Stimulated activated CD4-positive, alpha-beta T cell treated with anti-CD3 and anti-CD28 coated beads, Interleukin-1b, Interleukin-23, amount 100 ng/mL, for 24 hours (primary cell): ENCODE measurements at places on chromosomes 7 and 10.

- no peak for DNase-seq
Observed at GRCh38 chr7:70619659-70620058, 512.3 kb upstream of the GALNT17 start.

DNA sequence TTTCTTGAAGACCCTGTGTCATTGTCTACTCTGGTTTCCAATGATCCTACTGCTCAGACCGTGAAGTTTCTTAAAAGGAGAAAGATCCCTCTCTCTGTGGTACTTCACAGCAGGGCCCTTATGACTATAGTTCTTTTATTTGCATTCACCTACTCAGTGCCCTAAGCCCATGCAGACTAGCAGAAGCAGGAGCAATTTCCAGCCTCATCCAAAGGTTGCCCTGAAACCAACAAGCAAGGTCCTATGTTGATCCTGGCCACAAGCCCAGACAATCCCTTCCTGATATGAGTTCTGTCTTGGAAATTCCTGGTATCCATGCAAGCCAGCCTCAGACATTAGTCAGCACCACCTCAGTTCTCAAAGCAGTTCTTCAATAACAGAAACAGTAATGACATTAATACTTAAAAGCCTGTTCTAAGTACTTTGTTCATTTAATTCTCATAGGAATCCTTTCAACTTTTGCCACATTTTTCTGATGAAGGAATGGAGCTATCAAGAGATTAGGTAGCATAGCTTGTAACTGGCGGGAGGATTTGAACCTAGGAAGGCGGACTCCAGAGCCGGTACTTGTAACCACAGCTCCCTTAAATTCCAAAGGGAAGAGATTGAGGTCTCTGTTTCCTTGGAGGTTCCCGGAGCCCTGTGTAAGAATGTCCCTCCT is 58.1 kb upstream of the ST8SIA6 start:
- no peak for DNase-seq

DNA sequence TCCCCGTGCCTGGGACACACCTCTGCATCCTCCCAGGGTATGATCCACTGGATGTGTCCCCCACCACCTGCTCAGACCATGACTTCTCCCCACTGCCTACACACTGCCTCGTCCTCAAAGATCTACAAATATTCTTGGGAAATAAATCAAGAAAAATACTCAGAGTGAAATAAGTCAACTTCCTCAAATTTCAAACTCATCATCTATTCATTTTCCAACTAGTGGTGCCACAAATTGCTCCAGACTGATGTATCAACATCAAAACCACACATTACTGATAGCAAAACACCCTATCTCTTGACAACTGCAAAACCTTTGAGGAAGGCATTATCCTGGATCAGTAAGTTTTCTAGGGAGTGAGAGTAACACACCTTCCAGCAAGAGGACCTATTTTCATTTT is 87.7 kb downstream of the GRB10 start:
- DNase-seq: no peak

- no peak for DNase-seq
Observed at GRCh38 chr7:27586825-27587224, 75.9 kb downstream of the HIBADH start.

DNA sequence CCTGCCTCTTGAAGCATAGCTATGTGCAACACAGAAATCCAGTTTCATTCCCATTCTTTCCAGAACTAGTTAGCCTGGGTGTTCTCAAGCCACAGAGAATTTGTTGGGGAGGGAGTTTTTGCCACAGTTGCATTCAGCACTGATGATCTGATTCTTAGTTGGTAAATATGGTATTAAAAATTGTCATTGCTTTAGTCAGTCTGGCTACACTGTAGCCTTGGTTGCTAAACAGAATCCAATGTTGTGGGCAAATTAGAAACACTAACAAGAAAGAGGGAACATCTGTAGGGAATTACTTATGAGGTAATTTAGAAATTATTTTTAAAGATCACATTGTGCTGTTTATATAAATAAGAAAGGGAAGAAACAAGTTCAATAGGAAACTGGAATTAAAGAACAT is 57.0 kb upstream of the CC2D2B start:
- DNase-seq: no peak

- peak; percentile 50 for DNase-seq
Observed at GRCh38 chr7:39951226-39952194, 1.5 kb downstream of the CDK13 start.

- no peak for DNase-seq
Observed at GRCh38 chr10:52952391-52953055, 179.9 kb upstream of the MBL2 start.

DNA sequence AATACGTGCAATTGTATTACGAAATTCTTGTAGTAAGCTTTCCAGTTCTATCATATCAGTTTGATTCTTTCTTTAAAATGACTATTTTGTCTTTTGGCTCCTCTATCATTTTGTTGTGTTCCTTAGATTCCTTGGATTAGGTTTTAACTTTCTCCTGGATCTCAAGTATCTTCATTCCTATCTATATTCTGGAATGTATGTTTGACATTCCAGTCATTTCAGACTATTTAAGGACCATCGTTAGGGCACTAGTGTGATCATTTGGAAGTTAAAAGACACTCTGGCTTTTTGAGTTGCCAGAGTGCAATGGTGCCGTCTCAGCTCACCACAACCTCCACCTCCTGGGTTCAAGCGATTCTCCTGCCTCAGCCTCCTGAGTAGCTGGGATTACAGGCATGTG is 45.7 kb upstream of the SFTPD start:
- DNase-seq: no peak

DNA sequence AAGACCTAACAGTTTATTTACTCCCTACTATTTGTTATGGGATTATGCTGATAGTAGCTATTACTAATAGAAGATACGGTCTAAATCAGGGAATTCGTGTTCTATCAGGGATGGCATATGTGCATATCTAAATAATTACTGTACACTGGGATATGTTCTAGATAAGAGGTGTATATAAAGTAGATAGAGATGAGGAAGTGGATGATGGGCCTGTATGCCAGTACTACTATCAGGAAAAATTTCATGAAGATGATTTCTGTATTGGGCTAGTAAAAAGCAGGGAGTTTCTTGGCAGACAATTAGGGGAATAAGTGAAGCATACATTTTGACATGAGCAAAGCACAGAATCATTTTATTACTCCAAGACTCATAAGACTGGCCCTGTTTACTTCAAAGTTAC is 26.2 kb downstream of the PTPN12 start:
- no peak for DNase-seq

DNA sequence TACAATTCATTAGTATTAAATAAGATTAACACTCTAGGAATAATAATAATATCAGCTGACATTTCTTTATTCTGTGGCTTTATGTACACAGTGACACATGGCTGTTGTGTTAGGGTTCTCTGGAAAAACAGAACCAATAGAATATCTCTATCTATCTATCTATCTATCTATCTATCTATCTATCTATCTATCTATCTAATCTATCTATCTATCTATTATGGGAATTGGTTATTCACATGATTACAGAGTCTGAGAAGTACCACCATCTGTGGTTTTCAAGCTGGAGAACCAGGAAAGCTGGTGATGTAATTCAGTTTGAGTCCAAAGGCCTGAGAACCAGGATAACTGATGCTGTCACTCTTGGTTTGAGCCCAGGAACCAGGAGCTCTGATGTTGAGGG is 194.1 kb upstream of the MTPN start:
- DNase-seq: no peak

GRCh38 chr7:44439926-44440325 is 50.5 kb downstream of the NUDCD3 start:
- DNase-seq: no peak

DNA sequence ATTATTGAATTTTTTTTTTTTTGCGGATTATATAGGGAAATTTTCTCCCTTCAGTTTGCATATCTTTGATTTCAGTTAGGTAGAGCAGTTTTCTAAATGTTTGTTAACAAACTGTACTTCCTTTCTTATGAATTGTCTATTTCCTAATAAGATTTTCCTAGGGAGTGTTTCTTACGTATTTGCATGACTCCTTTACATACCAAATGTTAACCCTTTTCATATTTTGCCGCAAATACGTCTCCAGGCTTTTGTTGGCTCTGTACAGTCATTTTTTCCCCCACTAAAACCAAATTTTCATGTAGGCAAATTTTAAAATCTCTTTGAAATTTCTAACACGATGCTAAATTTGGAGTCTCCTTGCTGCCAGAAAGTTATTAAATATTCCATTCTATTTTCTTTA is 1.9 kb upstream of the FRAT2 start:
- DNase-seq: no peak

DNA sequence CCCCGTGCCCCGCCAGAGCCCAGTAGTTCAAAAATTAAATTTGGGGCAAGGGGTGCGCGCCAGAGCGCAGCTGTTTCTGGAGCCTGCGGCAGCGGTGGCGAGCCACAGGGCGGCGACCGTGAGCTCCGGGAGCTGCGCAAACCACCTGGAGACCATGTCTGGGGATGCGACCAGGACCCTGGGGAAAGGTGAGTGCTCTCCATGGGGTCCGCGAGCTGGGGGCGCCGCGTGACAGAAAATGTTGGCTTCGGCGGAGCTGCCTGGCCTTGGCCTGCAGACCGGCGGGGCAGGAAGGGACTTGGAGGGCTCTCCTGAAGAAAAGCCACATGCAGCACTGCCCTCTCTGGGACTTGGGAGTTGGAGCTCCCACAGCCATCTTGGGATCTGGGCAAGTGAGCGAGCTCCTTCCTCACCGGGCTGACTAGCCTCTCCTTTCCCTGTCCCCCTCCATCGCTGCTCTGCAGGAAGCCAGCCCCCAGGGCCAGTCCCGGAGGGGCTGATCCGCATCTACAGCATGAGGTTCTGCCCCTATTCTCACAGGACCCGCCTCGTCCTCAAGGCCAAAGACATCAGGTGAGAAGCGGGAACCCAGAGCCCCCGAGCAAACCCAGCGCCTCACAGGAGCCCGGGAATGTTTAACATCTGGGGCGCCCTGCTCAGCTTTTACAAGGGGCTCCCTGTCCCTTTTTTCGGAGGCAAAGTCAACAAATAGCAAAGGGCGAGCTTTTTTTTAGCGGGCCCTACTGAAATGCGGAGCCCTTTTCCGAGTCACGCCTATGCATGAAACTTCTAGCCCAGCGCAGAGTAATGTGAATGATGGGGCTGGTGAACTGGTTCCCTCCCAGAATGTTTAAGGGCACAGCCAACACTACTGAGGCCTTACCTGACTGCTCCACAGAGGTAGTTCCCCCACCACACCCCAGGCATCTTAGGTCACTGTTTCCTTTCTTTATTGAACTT is 6.1 kb downstream of the GSTO2 start:
- no peak for DNase-seq

- no peak for DNase-seq
Observed at GRCh38 chr10:71547312-71547711, 150.6 kb downstream of the CDH23 start.

GRCh38 chr7:51308265-51308664 is 8.3 kb downstream of the COBL start:
- DNase-seq: no peak

DNA sequence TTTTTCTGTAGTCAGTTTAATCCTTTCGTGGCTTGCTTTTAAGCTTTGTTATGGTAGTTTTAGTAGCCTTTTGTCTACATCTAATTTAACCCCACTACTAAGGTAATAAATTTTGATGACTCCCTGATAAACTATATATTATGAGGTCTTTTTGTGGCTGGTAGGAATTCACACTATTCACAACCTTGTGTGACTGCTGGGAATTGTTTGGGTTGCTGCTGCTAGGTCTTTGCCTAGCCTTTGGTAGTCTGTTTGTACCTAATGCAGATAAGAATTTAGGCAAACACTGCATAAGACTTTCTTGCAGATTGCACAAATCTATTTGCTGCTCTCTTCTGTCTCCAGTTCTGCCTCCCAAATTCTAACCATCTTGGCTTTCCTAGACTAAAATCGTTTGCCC is 58.3 kb downstream of the SHOC2 start:
- no peak for DNase-seq

GRCh38 chr10:21675157-21675796 is 141.2 kb downstream of the MLLT10 start:
- no peak for DNase-seq

DNA sequence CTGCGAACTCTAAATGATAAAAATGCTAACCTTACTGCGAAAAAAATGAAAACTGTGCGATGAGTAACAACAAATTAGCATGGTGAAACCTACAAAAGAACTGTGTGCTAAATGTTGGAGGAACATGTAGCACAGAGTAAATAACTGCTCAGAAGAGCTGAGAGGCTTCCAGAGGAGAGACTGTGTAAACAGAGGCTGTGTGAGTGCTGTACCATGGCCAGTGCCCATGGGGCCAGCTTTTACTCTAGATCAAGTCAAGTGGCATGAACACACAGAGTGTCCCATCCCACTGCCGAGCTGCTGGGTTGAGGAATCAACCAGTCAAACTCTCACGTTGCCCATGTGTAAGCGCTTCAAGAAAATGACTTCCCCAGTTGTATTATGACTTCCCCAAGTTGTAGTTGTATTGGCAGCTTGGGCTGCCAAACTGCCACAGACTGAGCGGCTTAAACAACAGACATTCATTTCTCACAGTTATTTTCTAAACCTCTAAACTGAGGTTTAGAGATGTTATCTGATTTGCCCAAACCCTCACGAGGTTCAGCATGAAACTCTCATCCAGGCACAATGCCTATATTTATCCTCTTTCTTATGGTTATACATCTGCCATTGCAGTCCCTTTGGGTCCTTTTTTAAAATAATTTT is 270.7 kb downstream of the ABCA13 start:
- DNase-seq: no peak
